ENCODE measurements at places on chromosomes 7 and 10.

GRCh38 chr7:515628-516027 lies 4.0 kb downstream of the PDGFA start:
- DNase-seq, result no peak

- no peak for DNase-seq
Measured at GRCh38 chr7:105996860-105997737, 34.0 kb downstream of the CDHR3 start.

DNA sequence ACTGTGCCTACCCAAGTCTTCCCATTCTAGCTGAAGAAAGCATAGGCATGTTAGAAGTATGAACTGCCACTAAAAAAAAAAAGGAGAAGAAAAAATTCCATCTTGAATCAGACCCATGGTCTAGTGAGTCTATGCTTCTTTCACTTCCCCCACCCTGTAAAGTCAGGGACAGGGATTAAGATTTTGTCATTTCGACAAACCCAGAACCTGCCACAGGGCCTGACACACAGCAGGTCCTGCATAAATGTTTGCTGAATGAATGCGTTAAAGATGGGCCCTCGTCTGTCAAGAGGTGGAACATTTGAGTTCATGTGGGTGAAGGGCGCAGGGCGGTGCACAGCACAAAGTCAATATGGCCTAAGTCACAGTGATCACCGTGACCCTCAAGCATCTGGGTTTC lies 4.9 kb downstream of the HIPK2 start:
- no peak for DNase-seq

DNA sequence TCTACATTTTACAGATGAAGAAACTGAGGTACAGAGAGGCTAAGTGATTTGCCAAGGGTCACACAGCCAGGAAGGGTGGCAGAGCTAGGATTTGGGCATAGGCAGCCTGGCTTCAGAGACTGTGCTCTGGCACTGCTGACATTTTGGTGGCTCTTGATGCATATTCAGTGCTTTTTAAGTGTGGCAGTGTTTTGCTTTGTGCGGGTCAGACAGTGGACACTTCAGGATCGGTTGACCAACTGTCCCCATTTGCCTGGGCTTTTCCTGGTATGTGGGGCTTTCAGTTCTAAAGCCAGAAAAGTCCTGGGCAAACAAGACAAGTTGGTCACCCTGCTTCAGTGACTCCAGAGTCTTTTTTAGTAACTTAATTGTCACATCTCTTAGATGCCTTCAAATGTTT lies 35.0 kb downstream of the SUFU start:
- no peak for DNase-seq

GRCh38 chr10:106502641-106503040 lies 661.9 kb downstream of the SORCS1 start:
- DNase-seq, result no peak

DNA sequence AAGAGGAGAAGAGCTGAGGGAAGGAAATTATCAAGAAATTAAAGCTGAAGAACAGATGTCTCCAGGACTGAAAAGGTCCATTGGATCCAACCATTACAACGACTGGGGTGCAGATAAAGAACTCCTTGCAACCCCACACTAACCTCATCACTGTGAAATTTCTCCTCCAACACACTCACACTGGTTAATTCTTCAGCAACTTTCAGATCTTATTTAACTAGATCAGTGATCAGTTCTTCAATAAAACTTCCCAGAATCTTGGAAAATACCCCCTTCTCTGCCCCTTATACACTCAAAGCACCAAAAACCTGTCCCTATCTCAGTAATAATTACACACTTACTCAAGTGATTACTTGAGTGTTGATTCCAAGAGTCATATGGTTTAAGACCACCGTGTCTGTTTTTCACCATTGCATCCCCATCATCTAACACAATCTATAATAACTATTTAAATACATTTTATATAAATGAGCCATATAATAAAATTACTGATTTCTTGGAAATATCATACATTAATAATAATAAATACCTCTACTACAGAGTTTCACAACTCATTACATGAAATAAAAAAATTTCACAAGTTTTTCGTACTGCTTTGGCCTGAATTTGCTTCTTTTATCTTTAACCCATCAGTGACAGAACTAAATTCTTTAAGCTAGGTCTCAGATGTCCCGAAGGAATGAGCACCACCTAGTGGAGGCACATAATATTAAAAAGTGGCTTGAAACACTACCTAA lies 123.7 kb downstream of the MPP7 start:
- peak; percentile 40 for DNase-seq

- DNase-seq, result no peak
Measured at GRCh38 chr10:12195281-12195602, 449 bp downstream of the NUDT5 start.

DNA sequence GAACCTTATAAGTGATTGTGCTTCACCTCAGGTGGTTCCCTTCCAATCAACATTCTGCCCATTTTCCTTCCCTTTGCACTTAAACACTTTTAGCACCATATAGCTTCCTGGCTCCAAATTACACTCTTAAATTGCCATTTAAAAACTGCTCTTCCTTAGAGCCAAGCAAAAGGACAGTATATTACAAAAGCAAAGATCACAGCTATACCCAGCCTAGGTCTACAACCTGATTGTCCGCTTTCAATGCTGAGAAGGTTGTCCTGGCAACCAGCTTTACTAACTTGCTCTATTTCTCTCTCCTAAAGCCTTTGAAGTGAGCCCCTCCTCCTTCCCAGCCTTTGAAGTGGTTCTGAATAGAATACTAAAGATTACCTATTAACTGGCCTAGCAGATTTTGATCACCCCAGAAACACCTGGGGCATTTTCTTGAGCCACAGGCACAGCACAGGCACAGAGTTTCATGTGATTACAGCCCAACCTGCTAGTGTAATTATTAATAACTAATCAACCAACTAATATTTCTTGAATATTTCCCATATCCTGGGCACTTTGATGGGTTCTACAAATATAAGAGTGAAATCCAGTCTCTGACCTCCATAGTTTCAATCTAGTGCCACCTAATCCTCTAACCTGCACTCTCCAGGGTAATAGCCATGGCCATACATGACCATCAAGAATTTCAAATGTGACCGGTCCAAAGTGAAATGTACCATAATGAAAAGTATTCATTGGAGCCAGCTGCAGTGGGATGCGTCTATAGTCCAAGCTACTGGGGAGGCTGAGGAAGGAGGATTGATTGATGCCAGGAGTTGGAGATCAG lies 63.6 kb upstream of the TRIM24 start:
- peak; percentile 55 for DNase-seq

DNA sequence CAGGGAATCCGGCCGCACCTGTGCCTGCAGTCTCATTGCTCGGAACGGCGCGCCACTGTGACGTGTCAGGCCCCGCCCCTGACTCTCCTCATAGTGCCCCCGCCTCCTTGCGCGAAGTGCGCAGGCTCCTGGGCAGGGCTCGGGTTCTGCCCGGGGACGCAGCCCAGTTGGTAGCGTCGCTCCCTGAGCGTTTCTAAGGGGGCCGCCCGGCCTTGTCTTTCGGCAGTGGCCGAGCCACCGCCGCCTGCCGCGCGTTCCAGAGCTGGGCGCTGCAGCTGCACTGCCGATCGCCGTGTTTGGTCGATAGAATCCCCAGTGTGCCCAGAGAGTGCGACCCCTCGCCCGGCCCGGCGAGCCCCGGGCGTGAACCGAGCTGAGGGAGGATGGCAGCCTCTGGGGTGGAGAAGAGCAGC lies at the start of gene KLHL7:
Gene KLHL7 (plus strand): TSS at position 142 of the 413 bp plus-strand sequence. CDS start 242 bp downstream, at position 384.
- DNase-seq, result peak; percentile 90

GRCh38 chr10:76868098-76868977 lies 769.3 kb downstream of the KCNMA1 start:
- DNase-seq, result no peak

GRCh38 chr7:152196391-152196790 lies 170.9 kb downstream of the GALNT11 start:
- DNase-seq, result no peak

DNA sequence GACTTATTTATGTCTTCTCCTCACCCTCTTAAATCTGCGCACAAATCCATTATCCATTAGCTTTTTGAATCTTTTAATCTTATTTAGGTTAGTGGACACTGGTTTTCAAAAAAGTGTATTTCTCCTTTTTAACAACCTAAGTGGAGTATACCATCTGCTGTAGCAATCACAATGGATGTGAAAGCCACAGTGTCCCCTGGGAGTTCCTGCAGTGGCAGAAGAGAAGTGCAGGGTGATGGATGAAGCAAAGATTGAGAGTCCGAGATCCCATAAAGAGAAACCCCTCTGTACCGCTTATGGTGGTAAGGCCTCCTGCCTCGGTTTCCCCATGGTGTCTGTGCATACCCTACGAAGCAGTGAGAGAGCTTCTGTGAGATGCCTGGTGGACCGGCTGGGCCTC lies 236.4 kb downstream of the COBL start:
- no peak for DNase-seq

DNA sequence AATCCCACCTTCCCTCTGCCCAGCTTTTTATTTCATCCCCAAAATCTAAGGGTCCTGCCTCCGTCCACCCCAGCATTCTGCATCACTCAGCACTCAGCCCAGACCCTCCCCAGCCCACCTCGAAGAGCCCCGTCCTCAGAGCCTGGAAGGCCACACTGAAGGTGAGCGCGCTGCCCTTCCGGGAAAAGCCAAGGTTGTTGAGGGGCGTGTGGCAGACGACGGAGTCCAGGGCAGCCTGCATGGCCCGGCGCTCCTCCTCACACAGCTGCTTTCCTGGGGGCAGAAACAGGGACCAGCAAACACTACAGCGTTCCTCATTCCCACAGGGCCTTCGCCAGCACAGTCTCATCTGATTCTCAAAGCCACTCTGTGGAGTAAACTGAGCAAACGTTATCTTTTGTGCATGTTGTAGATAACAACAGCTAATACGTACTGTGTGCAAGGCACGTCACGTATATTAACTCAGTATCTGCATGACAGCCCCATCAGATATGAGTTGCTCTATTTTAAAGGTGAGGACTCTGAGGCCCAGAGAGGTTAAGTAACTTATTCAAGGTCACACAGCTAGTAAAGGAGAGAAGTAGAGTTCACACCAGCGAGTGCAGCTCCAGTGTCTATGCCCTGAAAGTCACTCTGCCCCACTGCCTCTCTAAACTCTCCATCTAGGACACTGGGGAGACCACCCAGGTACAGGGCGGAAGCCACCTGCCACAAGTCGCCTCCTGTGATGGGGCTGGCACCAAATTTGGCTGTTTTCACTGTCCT lies 2.8 kb downstream of the TRAPPC14 start:
- DNase-seq, result no peak

GRCh38 chr7:83015916-83016315 lies 146.8 kb downstream of the PCLO start:
- DNase-seq, result no peak

- no peak for DNase-seq
Measured at GRCh38 chr7:84502239-84502638, 307.6 kb upstream of the SEMA3A start.

DNA sequence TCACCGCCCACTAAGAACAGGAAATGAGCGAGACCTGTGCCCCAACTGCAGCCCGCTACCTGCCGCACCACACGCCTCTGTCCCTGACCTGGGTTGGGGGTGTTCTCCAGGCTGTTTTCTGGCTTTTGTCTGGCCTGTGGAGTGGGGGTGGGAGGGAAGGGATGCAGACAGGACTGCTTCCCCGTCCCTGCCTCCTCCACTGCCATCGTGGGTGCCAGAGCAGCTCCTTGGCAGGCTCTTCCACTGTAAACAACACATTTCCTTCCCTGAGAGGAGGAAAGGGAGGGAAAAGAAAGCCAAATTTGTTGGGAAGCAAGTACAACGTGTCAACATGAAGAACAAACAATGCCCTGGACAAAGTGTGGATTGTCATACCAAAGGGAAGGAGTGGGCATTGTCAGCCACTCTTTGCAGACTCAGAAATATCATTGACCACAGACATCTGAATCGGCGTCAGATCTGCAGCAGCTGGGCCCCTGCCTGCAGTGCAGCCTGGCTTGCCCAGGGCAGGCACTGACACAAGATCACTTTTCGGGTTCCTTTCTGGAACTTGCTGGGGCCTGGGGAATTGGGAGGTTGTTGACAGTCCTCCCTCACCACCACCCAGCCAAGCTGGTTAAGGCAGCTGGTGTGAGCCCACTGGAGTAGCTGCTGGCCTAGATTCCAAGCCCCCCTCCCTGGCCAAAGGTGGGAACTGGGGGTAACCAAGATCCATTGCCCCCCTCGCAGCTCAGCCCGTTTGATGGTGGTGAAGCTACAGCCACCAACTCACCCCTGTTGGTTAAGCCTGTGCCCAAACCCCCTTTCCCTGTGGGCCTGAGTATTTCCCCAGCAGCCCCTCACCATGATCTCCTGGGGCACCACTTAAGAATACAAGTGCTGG lies 22.6 kb upstream of the TRIM8 start:
- no peak for DNase-seq

DNA sequence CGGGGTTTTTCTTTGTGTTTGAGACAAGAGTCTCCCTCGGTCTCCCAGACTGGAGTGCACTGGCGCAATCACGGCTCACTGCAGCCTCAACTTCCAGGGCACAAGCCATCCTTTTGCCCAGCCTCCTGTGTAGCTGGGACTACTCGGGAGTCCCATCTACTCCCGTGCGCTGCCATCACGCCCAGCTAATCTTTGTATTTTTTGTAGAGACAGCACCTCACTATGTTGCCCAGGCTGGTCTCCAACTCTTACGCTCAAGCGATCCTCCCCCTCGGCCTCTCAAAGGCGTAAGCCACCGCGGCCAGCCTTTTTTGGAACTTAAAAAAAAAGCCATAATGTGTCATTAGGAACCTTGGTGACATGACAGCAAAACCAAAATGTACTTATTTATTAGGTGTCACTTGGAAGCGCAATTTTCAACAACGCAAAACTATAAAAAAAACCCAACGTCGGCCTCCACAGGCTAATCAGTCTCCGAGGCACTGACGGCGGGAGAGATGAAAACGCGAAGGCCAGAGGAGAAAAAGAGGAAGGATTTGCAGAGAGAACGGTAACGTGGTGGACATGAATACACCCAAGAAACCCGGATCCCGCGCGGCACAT lies 911 bp upstream of the HNRNPH3 start:
- no peak for DNase-seq

GRCh38 chr7:44891791-44892190 lies 6.5 kb upstream of the PURB start:
- no peak for DNase-seq

GRCh38 chr7:101553018-101553770 lies 75.9 kb downstream of the MYL10 start:
- no peak for DNase-seq

DNA sequence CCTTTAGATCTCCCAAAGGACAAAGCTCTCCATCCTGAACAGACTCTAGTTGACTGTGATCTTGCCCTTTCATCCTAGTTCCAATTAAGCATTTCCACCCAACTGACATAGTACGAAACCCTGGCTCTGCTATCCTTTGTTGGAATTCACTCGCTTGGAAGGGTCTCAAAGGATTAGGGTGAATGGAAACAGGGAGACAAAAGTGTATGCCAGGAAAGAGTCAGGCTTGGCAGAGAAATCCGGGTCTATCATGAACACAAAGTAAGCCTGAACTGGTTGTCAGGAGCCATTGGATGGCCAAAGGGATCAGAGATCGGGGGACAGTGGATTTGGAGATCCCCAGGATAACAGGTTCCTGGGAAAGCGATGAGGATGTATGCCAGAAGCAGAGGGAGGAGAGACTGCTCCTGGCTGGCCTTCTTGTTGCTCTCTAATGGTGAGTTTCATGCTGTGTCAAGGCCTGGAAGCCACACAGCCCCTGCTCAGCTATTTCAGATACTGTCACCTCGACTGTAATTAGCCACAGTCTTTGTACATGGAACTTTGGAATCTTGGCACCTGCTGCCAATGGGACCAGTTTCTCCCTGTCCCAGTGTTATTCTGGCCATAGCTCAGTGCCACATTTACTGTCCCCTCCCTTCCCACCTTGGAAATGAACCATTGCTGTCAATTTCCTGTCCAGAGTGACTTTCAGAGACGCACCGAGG lies 1168.7 kb upstream of the AUTS2 start:
- DNase-seq, result no peak

All from renal cortex interstitium (tissue), 15 donors.